Activated gamma-delta T cell treated with Interleukin-2 at 50 U/mL for 16 hours (primary cell): ENCODE measurements at places on chromosomes 2 and 18.

- DNase-seq: no peak
These were observed 39.3 kb downstream of the TRABD2A start for GRCh38 chr2:84841577-84841976.

- no peak for DNase-seq
These were observed 185.8 kb upstream of the ARL4C start for GRCh38 chr2:234682492-234683228.

GRCh38 chr2:173393186-173393585 is 38.5 kb downstream of the CDCA7 start:
- DNase-seq: no peak

DNA sequence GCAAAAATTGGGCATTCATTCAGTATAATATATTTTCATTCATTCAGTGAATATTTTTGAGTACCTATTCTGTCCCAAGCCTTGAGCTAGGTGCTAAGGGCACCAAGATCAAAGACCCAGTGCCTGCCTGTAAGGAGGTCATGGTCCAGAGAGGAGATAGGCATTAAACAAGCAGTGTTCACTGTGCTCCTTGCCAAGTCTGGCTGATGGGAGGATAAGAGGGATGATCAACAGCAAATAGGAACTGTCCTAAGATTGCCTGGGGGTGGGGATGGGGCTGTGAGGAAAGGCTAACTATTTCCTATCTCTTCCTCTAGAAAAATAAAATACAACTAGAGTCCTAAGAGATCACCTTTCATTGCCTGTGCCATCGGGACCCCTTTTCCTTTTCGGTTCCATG is 60.4 kb downstream of the SETBP1 start:
- no peak for DNase-seq

- no peak for DNase-seq
These were observed 136.7 kb downstream of the MBP start for GRCh38 chr18:76995896-76996295.

DNA sequence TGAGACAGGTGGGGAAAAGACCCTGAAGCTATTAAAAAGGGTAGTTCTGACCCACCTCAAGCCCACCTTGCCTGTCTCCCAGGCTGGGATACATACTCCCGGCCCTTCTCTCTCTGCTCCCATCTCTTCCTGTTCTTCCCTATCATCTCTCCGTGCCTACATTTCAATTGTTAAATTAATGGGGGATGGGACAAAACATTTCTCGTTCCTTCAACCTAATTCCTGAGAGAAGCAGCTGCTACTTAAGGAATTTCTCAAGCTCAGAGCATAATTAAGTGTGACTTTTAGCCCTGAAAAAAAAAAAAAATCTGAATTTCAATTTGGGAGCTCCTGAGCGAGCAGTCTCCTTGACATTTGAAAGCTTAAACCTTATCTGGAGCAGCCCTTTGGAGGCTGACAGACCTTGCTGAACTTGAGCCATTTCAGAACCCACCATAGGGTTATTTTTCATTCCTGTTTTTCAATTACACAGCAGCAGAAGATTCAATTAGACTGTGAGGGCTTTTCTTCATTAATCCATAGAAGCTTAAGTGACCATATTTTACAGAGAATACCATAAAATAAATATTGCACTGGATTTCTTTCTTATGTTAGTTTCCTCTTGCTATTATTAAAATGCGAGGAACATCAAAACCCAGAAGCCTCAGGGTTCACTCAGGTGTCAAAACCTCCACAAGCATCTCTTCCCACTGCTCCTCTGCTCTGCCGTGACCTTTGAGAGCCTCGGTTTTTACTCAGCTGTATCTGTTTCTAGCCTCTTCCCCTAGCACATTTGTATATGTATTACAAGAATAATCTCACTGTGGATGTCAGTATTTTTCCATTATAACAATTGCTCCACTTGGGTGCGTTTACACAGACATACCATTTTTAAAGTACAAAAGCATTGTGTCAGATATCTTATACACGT is 125.7 kb downstream of the B3GNT2 start:
- DNase-seq: no peak
